ENCODE measurements at places on chromosomes 3 and 15.

GRCh38 chr3:38835939-38836338 lies 19.9 kb upstream of the SCN10A start:
- DNase-seq, result no peak

DNA sequence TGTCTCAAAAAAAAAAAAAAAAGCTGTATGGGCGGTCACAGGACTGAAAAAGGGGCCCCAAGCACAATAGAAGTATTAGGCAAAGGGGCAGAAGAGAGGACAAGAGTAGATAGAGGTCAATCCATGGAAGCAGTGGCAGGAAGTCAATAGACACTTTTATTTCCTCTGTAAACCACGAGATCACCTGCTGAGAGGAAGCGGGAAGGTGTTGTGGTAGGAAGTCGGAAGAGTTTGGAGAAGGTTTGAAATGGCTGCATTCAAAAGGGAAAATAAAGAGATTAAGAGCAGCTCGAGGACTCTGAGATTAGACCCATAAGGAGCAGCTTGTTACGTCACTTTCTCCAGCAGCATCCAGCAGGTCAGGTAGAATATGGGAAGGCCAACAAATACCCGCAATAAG lies 14.2 kb upstream of the ZNF148 start:
- no peak for DNase-seq

DNA sequence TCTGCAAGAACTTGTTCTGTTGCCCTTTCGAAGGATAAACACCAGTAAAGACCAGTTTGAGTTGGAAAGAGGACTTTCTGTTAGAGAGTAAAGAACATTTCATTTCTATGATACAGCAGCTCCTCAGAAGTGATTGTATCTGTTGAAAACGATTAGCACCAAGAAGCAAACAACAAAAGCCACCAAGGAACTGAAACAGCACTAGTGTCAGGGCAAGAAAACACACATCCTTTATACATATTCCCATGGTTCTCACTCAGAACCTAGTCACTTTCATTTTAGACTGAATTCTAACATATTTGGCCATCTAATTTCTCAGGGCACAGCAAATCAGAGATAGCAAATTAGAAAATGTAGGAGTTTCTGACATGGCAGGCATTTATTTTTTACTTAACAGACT lies 116.1 kb downstream of the ATP1B3 start:
- DNase-seq, result no peak

DNA sequence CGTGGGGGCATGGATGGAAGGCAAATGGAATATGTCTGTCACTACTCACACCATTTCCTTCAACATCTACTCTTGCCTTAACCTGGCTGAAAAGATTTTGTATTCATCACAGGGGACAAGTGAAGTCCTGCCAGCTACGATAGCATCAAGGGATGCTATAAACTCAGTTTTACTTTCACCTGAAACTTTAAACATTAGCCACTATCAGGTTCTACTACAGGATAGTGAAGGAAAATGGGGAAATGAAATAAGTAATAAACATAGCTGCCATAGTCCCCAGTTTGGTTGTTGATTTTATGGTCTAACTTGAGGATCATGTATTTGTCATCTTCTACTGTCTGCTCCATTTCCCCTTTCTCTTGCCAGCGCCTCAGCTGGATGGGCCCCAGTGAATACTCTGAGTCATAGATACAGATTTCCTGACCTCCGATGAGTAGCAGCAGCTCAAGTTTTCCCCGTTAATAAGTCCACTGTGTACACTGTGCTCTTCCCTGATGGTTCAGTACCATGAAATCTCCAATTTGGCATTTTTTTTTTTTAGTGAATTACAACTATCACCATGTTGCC lies 338.2 kb upstream of the SLCO3A1 start:
- no peak for DNase-seq

DNA sequence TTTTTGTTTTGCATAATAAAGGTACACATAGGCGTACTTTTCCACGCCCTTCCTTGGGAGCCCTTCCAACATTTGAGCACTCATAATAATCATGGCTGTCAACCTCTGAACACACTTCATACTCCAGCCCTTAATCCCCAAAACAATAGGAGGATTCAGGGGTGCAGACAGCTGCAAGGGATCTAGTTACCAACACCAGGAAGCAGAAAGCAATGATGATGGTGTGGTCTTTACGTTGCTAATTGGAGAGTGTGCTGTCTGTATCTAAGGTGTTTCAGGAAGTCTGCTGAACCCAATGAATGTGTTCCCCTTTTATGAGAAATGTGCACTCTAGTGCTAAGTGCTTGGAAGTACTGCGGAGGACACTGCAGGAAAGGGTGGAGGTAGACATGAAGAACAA lies 60.3 kb upstream of the PDZRN3 start:
- DNase-seq, result no peak

GRCh38 chr3:68915973-68916372 lies 16.4 kb downstream of the TAFA4 start:
- no peak for DNase-seq

GRCh38 chr3:11076711-11077110 lies 77.6 kb upstream of the HRH1 start:
- no peak for DNase-seq

DNA sequence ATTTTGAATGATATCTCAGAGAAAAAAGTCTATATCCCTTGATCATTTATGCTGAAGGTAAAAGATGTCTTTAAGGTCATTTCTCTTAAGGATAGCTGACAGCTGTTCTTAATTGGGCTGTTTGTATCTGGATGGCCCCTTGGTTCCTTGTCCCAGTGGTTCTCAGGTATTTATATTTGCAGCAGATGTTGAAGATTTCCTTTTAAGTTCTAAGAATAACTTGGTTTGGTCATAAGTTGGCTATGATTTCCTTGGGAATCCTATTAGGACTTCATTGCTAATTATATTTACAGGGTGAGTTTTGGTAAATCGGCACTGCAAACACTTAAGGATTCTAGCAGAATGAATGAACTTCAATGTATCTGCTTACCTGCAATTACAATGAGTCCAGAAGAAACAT lies 460.4 kb upstream of the SGO1 start:
- no peak for DNase-seq

- DNase-seq, result no peak
Measured at GRCh38 chr15:79769069-79769481, 127.7 kb downstream of the MTHFS start.

DNA sequence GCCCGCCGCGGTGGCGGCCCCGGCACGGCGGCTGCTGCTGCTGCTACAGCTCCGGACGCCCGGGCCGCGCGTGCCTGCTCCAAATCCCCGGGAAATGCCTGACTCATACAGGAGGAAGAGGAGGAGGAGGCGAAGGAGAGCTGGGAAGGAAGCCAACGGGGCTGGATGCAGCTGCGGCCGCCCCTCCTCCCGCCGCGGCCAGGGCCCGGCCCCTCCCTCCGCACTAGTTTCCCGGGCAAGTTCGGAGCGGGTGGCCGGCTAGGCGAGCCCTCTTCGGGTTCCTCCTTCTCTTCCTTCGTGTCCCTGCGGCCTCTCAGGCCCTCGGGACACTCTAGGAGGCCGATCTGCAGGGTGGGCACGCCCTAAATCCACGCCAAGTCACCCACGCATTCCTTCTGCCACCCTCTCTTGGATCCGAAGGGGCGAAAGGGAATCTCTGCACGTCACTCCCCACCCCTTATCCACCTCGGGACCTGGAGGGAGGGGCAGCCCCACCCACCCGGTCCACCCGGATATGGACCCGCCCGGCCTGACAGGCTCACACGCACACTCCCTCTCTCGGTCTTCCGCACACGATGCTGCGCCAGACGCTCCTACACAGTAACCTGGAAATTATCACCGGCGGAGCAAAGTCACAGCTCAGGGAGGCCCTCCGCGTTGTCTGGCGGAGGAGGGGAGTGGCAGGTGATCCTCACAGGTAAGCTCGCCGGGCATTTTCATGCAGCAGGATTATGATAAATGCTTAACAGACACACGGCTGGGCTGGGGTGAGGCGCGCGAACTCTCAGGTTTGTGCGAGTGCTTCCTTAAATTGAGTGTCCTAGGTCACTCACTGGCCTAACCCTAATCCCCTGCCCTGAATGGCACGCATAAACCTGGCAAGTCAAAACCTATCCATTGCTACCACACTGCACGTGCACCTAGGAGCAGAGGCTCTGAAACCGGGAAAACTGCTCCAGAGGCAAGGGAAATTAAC lies at the start of the genes OSBPL10 and ZNF860:
Gene OSBPL10, minus strand, starts transcription at position 57 of the 976 bp plus-strand sequence. CDS start 83 bp downstream, outside the sequence.
Gene ZNF860, plus strand, starts transcription at position 545 of the 976 bp plus-strand sequence. CDS start 7,330 bp downstream, outside the sequence.
- peak; percentile 77 for DNase-seq

GRCh38 chr15:38065721-38066345 lies 131.4 kb downstream of the TMCO5A start:
- no peak for DNase-seq

DNA sequence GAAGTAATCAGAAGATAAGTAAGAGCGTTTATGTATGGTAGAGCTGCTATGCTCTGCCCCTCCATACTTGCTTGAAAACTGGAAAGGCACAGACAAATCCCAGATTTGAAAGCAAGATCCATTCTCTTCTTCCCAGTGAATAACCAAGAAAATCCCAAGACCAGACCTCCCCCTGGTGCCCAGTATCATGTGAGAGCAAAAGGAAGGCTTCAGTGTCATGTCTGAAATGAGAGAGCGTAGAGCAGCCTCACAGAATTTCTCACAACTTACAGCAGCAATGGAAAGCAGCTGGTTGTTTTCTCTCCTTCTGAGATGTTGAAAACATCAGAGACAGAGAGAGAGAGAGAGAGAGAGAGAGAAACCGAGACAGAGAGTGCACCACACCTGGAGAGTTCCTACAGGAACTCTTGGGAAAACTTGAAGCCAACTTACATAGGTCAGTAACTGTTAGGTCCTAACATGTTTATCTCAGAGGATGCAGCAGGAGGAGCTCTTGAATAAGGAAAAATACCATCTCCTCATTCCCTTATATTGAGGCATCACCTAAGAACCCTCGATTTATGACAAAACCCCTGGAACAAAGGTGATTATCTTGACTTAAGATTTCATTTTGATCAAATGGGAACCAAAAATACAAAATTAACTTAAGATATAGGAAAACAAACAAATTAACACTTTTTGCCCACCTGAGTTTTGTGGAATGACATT lies 273.3 kb downstream of the NSUN3 start:
- DNase-seq, result no peak

GRCh38 chr3:177146646-177147045 lies 50.6 kb downstream of the TBL1XR1 start:
- DNase-seq, result no peak

DNA sequence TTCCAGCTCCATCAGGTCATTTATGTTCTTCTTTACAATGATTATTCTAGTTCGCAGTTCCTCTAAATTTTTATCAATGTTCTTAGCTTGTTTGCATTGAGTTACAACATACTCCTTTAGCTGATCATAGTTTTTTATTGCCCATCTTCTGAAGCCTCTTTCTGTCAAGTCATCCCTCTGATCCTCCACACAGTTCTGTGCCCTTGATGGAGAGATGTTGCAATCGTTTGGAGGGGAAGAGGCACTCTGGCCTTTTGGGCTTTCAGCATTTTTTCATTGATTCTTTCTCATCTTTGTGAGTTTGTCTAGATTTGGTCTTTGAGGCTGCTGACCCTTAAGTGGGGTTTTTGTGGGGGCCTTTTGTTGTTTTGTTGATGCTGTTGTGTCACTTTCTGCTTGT lies 234.6 kb upstream of the CBLB start:
- DNase-seq, result no peak

DNA sequence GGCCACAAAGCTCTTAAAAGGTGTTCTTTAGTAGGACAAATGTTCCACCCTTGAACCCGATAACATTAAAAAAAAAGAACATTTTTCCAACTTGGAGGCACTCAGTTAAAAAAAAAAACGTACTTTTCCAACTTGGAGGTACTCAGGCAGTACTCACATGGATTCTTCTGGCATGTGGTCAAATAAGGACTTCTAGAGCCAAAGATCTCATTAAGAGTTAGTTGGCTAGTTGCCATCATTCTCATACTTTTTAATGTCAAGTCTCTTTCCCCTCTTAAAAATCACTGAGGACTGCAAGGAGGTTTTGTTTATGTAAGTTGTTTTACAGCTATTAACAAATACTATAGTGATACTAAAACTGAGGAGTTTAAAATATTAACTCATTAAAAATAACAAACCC lies 101.0 kb downstream of the CADPS start:
- DNase-seq, result no peak

DNA sequence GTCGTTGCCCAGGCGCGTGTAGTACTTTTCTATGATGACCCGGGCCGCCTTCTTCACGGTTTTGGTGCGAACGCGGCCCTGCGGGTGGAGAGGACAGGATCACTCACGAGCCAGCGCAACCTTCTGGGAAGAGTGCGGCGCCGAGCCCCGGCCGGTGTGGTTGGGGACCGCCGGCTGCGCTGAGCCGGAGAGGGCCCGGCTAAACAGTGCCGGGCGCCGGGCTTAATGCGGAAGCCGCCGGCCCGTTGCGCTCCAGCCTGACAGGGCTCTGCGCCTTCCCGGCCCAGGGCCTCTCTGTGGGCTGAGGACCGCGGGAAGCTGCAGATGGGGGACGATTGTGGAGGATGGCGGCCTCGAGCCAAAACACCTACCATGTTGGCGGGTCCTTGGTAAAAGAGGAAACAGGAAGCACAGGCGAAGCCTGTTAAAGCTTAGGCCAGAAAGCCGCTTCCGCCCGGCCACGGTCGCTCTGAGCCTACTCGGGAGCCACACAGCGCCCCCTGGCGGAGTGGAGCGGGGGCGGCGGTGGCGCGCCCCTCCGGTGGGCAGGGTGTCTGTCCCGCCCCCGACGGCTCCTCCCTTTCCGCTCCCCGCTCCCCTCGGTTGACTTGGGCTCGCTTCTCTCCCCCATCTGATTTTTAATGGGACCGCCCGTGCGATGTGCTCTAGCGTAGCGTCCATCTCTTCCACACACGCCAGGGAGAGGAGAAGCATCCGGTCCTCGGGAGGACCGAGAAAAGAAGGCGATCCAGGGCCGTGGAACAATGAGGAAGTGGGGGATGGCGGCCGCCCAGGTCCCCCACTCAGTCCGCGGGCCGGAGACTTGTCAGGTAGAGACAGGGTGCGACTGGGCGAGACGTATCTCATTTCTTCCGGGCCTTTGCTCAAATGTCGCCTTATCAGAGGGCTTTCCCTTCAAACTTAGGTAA lies at the start of gene RPS17:
Gene RPS17, minus strand, starts transcription at position 403 of the 929 bp plus-strand sequence. Its CDS starts 29 bp downstream, at position 374.
- DNase-seq, result peak; percentile 99

GRCh38 chr15:70278644-70279043 lies 180.9 kb upstream of the TLE3 start:
- no peak for DNase-seq

GRCh38 chr3:32309654-32310242 lies 71.3 kb downstream of the CMTM8 start:
- DNase-seq, result no peak

GRCh38 chr3:188506446-188506845 lies 352.5 kb downstream of the LPP start:
- DNase-seq, result no peak

- DNase-seq, result no peak
Measured at GRCh38 chr15:44328135-44328534, 39.6 kb downstream of the GOLM2 start.

GRCh38 chr3:58101499-58102389 lies 93.5 kb downstream of the FLNB start:
- no peak for DNase-seq

- no peak for DNase-seq
Measured at GRCh38 chr3:51031666-51032065, 353.4 kb upstream of the MANF start.

GRCh38 chr3:44555723-44556122 lies 730 bp downstream of the ZKSCAN7 start:
- DNase-seq, result no peak

- DNase-seq, result no peak
Measured at GRCh38 chr15:86555939-86556338, 476.3 kb downstream of the AGBL1 start.
